ENCODE measurements at places on chromosomes 5 and 9. TPM values are rescaled to one million over a fixed set of nuclear protein-coding genes. Genes with fewer than 3 reads are reported as not detected.
A peak's percentile ranks its signal among the peaks of the same experiment; 100 is the strongest.

DNA sequence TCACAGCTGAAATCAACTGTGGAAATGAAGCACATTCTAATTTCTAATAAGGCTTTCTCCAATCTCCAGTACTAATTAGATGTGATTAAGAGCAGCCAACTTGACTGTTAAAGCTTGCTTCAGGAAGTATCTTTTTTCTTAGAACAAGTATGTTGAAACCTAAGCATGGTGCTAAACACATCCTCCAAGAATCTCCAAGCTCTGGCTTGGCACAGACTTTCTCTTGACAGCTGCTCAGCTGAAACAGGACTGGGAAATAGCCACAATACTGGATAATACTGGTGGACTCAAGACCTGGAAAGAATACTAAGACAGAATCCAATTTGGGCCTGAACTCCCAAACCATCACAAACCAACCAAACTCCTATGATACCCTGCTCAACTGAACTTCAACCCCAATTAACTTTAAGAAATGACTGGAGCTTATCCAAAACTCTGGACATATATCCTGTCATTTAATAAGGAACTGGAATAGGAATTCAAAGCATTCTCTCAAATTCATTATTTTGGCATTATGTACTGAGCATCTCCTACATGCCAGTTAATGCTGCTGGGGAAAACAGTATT lies 16.2 kb downstream of the PRKAA1 start:
- DNase-seq = peak; percentile 88

ROPN1L gene
- 1.1 TPM for total RNA-seq

- DNase-seq = no peak
Observed at GRCh38 chr5:172637740-172638139, 3.3 kb upstream of the NEURL1B start.

FGF1 gene
- 5.8 TPM for total RNA-seq

TICAM2 gene
- total RNA-seq = 9.1 TPM

GRCh38 chr5:96657068-96657467 lies 5.1 kb upstream of the CAST start:
- DNase-seq = peak; percentile 95

DNA sequence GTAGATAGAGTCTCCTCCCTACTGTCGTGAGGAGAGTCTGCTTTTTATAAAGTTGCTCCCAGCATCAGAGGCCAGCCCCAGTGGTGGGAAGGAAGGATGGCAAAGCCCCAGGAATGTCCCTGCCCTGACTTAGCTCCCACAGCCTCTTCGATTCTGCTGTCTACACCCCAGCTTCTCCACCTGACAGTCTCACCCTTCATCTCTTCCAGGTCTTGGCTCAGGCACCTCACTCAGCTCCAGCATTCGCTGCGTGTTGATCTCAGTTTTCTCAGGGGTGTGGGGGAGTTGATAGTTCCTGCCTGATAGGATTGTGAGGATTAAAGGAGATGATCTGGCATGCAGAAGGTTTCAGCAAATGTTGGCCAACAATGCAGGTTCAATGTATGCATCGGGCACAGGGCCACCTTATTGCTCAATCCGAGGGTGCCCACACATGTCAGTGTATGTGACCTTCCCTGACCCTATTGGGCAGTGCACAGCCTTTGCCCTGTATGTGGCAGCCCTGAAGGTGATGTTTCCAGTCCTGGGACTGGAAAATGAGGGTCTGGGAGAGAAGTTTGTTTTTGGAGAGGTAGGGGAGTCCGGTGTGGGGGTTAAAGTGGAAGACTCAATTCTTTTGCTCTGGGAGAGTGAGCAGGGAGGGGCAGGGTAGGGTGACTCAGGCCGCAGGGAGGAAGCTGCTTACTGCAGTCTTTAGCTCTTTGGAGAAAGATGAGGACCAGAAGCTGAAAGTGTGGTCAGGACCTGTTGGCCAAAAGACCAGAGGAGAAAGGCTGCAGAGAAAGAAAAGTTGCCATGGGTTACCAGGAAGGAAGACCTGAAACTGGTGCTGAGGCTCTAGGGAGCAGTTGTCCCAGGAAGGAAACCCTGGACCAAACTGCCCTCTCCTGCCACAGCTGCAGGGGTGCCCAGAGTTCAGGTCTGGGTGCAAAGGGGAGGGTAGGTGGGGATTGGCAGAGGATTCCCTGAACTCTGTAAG lies 153.2 kb downstream of the MACROH2A1 start:
- DNase-seq = peak; percentile 62

DNA sequence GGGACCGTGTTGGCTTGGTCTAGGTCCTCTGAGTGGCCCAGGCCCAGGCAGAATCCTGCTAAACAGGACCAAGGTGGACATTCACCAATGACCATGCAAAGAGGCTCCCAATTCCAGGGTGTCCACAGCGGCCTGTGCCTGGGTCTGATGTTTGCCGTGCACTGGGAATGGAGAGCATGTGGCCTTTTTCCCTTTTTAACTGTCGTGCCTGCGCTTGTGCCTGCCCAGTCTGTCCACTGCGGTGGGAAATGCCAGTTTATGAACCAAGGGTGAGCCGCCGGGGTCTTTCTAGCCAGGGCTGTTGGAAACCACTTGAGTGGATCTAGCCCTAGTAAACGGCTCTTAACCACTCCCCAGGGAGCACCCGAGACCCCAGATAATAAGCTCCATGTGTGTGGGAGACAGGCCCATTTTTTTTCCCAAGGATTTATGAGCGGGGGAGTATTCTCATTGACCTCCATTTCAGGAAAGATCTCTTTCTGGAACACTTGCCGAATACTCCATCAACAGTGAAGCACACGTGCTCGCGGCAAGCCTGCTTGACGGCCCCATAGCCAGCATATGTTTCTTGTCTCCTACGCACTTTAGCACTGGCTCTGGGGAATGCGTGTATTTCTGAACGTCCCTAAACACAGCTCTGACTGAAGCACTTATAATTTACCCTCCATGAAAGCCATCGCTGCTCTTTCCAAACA lies 93.2 kb upstream of the PHYKPL start:
- no peak for DNase-seq

DNA sequence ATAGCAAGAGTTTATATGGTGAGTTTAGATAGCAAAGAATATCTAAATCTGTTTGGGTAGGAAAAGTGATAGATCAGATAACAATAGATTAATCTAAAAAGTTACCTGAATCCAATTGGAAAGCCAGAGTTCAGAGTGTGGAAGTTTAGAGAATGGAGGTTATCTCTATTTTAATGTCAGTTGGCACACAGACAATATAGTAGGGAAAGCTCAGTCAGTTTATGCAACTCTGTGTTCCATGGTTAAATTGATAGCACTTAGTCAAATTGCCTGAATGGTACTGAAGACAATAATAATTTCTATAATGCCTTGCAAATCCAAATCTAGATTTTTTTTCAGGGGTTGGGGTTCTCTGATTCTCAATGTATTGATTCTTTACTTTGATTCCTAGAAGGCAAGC lies 77.0 kb downstream of the ARHGEF28 start:
- no peak for DNase-seq

DNA sequence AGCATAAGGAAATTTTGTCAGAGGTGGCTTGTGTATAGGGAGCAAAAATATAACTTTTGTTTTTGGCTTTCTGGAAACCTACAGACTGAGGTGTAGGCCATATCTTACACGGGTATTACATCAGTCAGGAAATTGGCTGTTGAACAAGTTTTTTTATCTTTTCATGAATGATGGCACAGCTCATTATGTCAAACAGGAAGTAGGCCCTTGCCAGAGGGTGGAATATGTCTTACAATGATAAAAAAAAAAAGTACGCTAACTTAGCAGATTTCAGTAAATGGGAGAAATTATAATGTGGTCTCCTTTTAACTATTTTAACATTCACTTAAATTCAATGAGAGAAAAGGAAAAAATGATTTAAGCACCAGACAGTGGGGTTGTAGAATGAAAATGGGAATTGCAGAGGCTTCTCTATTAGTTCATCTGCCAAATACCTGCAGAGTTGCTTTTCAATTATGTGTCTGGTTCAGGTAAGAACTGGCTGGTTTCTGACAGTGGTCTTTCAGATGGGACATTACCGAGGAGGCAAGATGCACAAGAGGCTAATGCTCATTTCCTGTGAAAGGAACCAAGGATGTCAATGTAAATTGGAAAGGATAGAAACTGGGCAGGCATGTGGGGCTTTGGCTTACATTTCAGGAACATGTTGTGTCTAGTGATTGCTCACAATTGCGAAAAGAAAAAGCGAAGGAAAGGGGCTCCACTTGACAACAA lies 169.9 kb downstream of the NNT start:
- peak; percentile 37 for DNase-seq

DNA sequence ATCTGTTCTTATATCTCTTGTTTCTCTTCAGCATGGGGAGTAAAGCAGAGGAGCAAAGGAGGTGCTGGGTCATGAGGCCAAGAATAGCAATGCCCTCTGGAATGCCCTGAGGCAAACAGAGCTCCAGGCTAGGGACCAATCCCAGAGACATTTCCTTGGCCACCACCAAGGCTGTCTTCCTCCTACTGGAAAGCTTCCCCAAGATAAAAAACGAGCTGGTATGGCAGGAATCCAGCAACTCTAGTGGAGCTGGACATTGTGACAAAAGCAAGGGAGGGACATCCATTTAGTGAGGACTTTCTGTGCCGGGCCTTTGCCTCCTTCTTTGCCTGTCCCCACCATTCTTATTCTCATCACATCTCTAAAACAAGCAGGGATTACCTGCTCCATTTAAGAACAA lies 161.6 kb downstream of the ASTN2 start:
- no peak for DNase-seq

HTR4 gene
- 0.26 TPM for total RNA-seq

DNA sequence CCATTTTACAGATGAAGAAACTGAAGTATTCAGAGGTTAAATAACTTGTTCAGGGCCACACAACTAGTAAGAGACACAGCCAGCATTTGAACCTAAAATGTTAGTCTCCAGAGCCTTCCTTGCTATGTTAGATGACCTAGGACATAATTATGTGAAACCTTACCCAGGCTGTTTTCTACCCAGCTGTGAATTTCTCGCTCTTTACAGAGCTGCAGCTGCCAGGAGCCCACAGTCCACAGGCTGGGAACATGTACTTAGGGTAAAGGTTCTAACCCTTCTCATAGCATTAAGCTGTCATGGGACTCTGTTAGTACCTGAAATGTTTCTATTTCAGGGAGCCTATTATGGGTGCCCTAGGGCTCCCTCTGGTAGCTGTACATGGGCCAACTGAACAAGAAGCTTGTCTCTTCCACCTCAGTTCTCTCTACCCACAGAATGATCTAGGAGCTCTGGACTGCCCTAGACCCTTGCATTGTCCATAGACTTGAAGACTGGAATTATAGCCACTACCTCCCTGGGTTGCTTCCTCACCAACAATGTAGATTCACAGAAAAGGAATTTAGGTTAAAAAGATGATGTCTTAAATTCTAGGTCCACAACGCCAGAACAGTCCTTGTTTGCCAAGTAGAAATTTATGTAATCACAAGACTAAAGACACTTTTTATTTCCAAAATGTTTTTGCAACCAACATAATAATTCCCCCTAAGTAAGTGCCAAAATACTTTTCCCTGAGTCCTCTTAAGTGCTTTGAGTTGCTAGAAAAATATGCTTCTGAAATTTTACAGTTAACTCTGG lies 262.9 kb downstream of the PIK3R1 start:
- DNase-seq = peak; percentile 19

DNA sequence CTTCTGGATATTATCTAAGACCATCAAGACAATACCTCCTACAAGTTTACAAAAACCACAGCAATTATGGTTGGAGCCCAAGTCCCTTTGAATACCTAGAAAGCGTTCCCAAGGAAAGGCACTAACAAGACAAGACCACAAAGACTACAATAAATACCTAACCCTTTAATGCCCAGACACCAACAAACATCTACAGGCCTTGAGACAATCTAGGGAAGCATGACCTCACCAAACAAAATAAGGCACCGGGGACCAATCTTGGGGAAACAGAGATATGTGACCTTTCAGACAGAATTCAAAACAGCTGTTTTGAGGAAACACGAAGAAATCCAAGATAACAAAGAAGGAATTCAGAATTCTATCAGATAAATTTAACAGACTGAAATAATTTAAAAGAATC lies 37.8 kb downstream of the OXCT1 start:
- no peak for DNase-seq

GBGT1 gene
- total RNA-seq = 1.3 TPM

GRCh38 chr9:5419987-5420386 lies 17.7 kb downstream of the PLGRKT start:
- DNase-seq = no peak

BASP1 gene
- 164 TPM for total RNA-seq

DNA sequence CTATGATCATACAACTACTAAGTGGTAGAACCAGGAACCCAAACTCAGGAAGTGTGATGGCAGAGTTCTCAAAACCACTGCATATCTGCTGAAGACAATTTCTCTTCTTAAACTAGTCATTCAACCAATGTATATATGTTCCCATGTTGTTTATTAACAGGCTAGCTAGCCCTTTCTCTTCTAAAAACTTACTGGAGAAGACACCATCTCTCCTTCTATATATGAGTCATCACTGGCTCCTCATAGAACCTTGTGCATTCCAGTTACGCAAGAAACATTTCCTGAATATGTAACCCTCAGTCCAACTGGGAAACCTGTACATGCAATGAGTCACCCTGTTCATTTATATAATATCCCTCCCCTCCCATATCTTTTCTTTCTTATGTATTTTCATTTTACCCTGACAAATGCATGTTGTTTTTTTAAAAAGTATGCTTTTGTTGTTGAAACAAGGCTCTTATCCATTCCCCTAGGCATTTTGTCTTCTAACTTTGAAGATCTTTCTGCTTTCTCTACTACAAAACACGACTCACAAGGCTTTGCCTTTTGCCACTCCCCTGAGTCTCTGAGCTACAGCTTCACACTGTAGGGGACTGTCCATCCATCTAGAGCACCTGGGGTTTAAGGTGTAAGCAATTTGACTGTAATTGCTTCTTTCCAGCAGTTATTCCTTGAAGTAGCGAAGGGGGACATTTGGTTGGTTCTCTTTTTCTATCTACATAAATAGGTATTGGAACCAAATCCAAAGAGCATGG lies 119.5 kb downstream of the ANXA1 start:
- DNase-seq = peak; percentile 53

DNA sequence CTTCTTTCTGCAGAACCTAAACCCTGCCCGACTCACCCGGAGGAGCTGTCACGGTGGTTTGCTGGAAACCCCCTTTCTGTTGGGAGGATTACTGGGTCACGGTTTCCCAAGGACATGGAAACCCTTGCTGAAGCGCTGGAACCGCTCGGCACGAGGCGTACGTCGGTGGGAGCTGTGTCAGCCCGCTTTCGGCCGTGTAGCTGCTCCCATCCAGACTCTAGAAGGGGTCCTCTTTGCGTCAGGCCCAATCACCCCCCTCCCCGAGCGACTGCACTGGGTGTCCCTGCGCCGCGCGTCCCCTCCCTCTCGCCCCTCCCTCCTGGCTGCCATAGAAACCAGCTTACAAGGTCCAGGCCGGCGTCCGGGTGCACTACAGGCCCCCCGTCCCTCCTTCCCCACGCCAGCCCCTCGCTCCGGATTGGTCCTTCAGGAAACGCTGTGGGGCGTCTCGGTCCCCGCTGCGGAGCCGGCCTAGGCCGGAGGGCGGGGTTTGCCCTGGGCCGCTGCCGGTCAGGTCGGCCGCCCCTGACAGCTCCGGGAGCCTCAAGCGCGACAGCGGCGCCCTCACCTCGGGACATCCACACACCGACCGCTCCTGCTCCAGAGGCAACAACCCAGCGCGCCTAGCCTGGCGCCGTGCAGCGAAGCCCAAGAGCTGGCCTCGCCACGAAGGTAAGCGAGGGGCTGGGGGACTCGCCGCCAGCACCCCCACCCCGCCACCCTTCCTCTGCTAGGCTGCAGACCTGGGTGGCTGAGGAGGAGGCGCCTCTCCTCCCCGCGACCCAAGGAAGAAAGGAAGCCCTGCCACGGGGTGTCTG lies at the start of gene NIM1K:
NIM1K (plus strand) TSS at position 486 of the 818 bp plus-strand sequence. CDS start 53,551 bp downstream, outside the sequence.
- DNase-seq = peak; percentile 44

C5orf58 gene
- not detected for total RNA-seq

TMOD1 gene
- total RNA-seq = not detected

- DNase-seq = no peak
Observed at GRCh38 chr5:26582350-26583045, 455.9 kb downstream of the CDH9 start.

- DNase-seq = no peak
Observed at GRCh38 chr9:105282870-105283621, 38.6 kb downstream of the SLC44A1 start.
